ENCODE measurements at places on chromosomes 5 and 9.

DNA sequence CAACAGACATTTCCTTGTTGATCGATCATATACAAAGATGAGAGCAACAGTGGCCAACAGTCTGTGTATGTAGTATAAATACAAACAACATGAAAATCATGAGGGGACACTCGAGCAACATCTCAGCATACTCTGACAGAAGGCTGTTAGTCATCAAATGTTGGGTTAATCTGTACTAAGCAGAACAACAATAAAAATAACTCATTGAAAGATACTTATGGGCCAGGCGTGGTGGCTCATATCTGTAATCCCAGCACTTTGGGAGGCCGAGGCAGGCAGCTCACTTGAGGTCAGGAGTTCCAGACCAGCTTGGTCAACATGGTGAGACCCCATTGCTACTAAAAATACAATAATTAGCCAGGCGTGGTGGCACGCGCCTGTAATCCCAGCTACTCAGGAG lies 67.3 kb downstream of the SCAI start:
- no peak for DNase-seq

GRCh38 chr9:75186767-75187380 lies 98.6 kb downstream of the OSTF1 start:
- DNase-seq: peak; percentile 44

DNA sequence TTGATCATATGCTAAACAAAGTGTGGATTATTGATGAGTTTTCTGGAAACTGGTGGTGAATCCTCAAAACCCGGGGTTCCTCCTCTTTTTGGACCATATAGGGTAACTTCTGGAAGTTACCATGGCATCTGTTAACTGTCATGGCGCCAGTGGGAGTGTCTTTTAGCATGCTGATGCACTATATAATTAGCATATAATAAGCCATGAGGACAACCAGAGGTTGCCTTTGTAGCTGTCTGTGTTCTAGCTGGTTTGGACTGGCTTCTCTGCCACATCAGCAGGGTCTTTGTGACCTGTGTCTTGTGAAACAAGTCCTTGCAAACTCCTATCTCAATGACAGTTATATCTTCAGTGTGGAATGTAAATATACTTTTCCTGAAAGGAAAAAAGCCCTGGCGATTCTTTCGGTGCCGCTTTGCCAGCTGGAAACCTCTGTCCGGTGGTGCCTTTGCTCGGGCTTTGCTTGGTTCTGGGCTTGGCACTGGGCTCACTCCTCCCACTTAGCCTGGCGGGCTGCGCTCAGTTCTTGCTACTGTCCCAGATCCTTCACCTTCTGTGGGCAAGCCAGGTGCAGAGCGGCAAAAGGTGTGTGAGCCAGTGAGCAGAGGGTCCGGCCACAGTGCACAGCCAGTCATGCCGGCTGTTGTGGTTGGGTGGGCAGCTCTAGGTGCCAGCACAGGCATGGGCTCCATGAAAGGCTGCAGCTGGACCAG lies 20.4 kb downstream of the NXNL2 start:
- no peak for DNase-seq

- peak; percentile 53 for DNase-seq
Measured at GRCh38 chr5:148968311-148968710, 94.6 kb downstream of the SH3TC2 start.

DNA sequence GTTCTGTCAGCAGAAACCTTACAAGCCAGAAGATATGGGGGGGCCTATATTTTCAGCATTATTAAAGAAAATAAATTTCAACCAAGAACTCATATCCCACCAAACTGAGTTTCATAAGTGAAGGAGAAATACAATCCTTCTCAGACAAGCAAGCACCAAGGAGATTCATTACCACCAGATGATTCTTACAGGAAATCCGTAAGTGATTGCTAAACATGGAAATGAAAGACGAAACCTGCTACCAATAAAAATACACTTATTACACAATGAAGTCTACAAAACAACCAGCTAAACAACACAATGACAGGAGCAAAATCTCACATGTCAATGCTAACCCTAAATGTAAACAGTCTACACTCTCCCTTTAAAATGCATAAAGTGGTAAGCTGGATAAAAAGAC lies 17.8 kb upstream of the C9orf72 start:
- DNase-seq: no peak

GRCh38 chr9:122387536-122387935 lies 16.7 kb downstream of the PTGS1 start:
- DNase-seq: no peak

DNA sequence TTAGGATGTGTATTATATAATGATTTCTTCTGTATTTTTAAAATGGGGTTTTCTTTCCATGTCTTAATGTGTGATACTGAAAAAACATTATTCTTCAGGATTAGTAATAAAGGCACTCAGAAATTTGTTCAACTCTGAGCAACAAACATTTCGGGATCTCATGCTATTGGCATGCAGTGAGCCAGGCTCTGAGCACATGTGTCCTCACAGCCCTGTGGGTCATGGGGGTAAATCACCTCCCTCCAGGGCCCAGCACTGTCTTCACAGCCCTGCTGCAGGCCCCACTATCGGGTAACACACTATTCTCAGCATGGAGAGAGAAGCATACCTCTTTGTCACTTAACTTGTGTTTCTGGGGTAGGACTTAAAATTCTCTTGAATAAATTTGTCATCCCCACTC lies 14.0 kb downstream of the TMEM174 start:
- peak; percentile 61 for DNase-seq

DNA sequence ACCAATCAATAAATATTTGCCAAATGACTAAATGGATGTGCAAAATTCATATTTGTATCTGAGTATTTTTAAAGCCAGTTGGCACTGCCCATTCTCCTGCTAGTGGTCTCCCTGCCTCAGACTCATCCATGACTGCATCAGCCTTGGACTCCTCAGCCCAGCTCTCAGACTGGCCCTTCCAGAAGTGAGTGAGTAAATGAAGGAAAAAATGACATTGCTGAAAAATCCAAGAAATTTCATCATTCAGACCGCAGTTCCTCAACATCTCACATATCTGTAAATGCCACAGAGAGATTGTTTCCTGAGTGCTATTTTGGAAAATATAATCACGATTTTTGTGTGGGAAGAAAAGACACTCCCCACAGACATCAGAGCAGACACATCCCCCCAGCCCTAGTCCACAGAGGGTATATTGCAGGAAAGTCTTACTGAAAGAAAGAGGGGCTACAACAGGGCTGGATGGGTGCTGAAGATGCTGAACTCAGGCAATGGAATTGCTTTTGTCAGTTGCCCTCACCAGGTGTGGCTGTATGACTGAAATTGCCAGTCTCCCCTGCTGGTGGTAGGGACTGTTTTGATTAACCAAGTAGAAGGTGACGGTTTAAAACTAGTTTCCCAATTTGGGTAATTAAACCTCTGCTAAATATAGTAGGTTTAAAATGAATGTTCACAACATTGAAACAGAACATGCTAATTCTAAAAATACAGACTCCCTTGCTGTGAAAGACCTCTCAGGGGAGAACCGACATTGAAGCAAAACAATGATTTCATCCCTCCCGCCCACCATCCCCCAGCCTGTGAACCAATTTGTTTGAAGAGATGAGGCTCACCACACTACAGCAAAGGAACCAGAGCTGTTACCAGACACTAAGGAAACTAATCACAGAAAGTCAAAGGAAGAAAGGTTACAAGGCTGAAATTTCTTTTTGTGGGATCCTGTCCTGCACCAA lies 158.8 kb downstream of the DEPDC1B start:
- peak; percentile 58 for DNase-seq

- no peak for DNase-seq
Measured at GRCh38 chr5:92911851-92912250, 669.2 kb downstream of the NR2F1-AS1 start.

DNA sequence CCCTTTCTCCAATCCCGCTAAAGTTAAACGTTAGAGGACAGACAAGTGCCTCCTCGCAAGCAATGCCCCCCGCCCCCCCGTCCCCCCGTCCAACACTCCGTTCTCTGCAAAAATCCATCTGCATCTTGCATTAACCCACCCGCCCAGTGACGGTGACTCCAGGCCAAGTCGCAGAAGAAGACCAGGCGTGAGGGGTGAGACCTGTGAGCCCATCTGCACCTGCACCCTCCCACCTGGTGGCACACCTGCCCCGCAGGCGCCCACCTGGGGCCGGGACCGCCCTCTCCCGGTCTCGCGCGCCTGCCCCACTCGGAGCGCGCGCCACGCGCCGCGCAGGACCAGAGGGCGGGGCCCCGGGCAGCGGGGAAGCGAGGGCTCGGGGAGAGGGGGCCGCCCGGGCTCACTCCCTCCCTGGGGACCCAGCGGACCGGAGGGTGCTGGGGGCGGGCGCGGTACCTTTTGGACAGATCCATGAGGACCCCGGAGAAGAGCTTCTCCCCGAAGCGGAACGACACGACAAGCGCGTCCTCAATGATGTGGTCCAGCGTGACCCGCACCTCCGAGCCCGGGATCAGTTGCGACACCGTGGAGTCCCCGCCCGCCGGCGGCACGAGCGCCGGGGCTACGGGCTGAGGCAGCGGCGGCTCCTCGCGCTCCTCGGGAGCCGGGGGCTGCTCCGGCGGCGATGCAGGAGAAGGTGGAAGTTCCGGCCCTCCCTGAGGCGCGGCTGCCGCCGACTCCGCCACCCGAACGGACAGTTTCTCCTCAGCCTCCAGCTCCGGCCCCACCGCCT lies 705 bp downstream of the PWWP2A start:
- no peak for DNase-seq

DNA sequence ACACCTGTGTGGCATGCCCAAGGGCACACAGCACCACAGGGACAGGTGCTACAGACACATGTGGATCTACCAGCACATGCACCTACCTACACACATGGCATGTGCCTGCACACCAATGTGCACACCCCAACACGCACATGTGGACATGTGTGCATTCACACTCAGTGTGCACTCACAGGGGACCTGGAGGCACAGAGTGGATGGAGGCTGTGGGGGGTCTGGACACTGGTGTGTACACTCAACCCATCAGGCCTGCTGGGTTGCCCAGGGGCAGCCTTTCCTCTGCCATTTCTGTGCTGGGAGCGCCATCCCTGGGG lies 1.7 kb downstream of the CRB2 start:
- no peak for DNase-seq

DNA sequence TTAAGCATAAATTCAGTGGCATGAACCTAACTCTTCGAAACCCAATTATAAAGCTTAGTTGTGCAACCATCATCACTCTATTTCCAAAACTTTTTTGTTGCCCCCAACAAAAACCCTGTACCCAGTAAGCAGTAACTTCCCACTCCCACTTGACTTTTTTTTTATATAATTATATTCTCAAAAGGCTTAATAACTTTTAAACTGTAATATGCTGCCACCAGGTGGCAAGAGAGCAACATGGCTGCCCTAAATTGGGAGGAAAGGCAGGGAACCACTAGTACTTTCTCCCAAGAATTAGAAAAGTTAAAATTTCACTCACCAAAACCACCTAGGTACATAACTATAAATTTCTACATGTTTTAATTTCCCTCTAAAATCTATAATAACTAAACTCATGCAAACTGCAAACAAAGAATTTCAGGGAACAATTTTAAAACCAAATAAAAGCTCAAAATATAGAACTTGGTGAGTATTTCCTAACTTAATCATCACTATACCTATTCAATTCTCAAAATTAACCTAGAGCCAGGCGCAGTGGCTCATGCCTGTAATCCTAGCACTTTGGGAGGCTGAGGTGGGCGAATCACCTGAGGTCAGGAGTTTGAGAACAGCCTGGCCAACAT lies 50.2 kb upstream of the RNF38 start:
- DNase-seq: peak; percentile 78

- DNase-seq: peak; percentile 91
Measured at GRCh38 chr5:142841511-142842265, 71.5 kb downstream of the ARHGAP26 start.

GRCh38 chr9:136935651-136936050 lies 8.9 kb downstream of the FBXW5 start:
- DNase-seq: no peak

DNA sequence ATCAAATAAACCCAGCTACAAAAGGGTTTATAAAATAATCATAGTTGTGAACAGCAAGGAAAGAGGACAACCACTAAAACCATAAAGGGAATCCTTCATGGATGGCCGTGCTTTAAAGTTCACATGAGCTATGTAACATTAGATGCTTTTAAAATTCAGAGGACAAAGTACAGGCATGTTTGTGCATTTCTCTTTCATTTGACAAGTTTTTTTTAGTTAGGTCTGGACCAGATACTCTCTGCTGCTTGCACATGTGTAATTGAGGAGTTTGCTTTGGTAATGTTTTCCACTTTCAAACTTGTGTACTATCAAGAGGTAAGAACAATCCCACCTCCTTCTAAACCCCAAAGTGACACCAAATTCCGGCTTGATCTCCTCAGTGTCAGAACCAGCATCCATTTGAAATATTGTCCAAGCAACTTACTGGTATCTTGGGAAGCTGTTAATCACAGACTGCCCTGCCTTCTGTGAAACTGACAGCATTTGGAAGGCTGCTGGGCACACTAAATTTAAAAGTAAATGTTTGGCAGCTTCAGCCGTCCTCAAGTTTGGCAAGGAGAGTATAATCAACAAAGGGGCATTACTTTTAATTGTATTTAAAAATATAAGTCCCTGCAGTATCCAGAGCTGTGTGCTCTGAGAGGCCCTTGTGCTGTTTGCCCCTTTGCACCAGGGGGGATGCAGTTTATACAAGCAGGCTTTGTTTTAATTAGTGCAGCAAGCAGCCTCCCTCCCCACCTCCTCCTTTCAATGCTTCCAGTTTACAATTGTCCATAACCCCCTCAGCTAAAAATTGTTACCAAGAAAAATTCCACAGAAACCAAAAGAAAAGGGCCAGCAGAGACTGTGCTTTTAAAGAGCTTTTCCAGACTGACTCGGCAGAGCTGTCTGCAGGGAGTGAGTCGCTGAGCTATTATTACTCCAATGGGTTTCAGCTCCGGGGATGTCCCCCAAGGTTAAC lies 328.3 kb upstream of the MPDZ start:
- peak; percentile 10 for DNase-seq

GRCh38 chr5:175616083-175616482 lies 41.8 kb upstream of the HRH2 start:
- DNase-seq: no peak

GRCh38 chr5:45376417-45376816 lies 319.8 kb downstream of the HCN1 start:
- DNase-seq: no peak

DNA sequence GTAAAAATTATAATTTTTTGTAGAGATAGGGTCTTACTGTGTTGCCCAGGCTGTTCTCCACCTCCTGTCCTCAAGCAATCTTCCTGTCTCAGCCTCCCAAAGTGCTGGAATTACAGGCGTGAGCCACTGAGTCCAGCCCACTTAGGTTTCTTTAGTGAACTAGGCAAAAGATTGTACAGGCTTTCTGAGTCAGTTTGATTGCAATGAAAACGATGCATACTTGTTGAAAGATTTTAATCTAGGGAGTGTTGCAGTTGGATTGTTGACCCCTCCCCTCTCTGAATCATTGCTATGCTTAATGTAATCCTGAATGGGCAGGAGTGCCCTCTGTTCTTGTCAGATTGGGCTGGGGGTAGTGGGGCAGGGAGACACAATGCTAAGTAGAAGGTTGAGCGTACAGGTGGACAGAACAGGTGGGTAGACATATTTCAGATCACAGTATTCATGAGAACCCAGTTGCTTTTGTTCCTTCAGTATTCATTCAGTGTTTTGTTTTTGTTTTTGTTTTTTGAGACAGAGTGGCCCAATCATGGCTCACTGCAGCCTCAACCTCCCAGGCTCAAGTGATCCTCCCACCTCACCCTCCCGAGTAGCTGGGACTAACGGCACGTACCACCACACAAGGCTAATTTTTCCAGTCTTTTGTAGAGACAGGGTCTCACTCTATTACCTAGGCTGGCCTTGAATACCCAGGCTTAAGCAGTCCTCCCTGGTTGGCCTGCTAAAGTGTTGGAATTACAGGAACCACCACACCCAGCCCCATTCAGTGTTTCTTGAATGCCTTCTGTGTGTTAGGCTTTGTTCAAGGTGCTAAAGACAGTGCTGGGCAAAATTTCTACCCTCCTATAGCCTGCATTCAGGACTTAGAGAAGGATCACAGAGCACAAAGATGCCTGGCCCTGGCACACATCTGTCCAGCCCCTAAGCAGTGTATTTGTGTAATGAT lies 70.1 kb downstream of the KIAA1958 start:
- peak; percentile 86 for DNase-seq

Measured in GM23248 (cell line).